SK-N-SH treated with all-trans-retinoic acid at 6 μM for 48 hours (cell line): ENCODE measurements at places on chromosomes 7 and 10.

GRCh38 chr10:44650691-44651661 lies 260.2 kb upstream of the TMEM72 start:
- no peak for ATAC-seq

DNA sequence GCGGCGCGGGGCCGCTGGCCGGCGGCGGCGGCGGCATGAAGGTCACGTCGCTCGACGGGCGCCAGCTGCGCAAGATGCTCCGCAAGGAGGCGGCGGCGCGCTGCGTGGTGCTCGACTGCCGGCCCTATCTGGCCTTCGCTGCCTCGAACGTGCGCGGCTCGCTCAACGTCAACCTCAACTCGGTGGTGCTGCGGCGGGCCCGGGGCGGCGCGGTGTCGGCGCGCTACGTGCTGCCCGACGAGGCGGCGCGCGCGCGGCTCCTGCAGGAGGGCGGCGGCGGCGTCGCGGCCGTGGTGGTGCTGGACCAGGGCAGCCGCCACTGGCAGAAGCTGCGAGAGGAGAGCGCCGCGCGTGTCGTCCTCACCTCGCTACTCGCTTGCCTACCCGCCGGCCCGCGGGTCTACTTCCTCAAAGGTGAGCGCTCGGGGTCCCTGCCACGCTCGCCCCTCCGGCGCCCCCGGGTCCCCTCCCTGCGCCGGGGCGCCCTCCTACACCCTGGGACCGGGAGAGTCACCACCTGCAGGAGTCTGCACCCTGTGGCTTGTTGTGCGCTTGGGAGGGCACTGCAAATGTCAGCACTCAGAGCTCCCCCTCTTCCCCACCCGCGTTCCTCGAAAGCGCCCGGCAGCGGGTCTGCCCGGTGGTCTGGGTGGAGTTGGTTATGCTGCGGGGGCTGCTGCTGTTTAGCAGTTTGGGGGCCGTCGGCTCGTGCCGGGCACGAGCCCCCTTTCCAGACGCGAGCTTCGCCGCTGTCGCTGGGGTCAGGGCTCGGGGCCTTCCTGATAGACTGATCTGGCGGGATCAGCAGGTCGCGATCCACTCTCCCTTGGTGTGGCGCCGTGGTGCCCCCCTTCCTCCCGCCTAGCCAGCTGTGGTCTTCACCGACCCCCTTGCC lies 627 bp downstream of the DUSP5 start:
- no peak for ATAC-seq

- ATAC-seq: no peak
Measured at GRCh38 chr7:333393-333764, 43.4 kb downstream of the FOXL3 start.

DNA sequence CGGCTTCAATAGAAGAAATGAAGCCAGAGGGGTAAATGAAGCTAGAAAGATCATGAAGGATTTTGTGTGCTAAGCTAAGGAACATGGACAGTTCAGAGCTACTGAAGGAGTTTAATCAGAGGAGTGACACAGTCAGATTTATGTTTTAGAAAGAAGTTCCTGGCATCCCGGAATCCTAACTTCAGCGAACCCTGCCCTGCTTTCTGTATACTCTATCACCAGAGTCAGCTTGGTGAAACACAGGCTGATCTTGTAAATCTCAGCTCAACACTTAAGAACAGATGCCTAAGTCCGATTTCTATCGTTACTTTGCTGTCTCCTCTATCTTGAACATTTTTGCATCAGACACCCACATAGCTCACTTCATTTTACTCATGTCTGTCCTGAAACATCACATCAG lies 9.1 kb downstream of the AHR start:
- ATAC-seq: no peak

DNA sequence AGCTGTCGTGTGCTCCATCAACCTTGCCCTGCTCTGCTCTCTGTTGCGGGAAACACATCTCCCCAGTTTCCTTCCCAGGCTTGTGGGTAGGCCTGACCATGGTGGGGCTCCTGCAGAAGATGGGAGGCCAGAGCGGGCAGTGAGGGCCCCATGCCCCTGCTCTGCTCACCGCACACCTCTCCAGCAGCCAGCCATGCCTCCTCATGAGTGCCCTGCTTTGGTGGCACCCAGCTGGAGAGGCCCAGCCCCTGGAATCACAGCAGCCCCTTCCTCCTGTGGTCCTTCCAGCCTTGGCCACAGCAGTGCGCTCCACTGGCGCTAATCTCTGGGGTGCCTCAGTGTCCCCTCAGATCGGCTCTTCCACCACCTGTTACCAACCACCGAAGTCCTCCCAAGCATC lies 4.2 kb upstream of the OPN4 start:
- no peak for ATAC-seq

GRCh38 chr7:150668472-150668911 lies 17.0 kb upstream of the GIMAP2 start:
- ATAC-seq: no peak

DNA sequence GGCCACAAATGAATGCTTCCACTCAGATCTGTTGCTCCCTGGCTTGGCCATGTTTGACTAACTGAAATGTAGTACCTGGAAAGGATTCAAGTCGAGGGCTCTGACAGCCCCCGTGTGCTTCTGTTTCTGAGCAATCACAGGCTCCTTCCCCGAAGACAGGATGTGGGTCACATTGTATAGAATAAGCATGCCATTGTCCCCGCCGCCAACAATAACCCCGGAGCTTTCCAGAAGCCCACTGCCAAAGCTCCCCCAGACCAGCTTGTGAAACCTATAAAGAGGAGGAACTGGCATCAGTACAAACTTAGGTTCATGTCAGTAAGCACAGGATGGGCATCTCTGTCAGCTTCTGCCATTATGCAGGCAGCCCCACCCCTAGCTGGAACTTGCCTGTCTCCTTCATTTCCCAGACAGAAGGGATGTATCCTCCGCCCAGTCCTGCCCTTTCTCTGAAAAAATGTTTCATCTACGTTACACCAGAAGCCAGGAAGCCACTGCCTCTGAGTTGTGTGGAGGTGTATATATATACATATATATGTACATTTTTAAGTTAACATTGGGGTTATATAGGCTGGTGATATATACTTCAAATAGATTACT lies 10.3 kb downstream of the SEC31B start:
- no peak for ATAC-seq

DNA sequence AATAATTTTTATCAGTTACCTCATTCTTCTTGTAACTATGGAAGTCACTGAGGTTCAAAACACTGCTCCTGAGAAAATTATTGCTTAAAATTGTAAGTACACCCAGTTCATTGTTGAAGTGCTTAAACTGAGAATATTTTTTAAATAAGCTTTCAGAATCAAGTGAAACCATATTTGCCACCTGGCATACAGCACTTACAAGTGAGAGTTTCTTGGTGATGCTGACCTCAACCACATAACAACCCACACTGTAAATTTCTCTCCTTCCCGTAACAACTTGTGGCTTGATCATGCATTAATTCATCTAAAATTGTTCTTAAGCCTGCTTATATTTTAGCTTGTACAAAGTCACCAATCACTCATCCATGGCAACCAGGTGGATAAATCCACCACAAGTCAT lies 34.0 kb downstream of the IMMP2L start:
- ATAC-seq: no peak

DNA sequence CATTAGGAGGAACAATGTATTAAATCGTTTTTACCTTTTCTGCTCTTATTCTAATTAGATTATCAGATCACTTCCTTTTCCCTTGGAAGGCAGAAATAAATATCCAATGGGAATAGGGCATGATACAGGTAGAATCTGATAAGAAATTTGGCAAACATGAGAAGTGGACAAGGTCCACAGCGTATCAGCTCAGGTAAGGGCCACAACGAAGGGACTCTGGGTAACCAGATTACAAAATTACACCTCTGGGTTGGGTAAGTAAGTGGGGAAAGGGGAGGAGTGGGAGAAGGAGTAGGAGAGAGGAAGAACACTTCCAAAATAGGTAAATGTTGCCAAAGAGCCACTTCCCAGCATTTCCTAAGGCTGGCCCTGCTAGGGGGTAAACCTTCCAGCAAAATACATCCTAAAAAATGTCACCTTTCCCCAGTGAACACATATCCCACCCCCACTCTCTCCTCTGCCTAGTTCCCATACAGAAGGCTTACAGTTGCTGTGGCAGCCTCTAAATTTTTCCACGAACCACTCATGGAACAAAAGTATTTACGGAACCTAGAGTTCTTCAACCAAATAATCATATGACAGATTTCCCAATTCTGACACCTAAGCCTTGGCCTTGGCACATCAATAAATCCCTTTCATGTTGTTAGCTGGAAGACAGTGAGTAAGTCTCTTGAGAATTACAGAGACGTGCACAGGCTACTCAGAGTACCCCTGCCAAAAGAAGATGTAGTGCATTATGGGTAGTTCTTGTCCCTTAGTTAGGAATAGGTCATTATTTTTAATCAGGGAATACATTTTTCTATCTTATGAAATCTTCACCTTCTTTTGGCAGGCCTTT lies 51.5 kb upstream of the DLX6 start:
- no peak for ATAC-seq

DNA sequence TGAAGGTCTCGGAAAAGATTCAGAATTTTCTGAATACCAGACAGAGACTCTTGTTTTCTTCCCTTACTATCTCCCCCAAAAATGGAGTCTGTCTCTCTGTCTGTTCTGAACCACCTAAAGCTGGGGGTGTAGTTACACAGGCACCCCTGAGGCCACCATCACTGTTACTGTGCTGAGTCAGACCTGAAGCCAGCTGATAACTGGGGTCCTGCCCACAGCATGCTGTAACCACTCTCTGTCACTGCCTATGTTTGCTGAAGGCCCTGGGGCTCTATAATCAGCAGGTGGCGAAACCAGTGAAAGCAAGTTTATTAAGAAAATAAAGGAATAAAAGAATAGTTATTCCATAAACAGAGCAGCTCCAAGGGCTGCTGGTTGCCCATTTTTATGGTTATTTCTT lies 575.2 kb upstream of the POT1 start:
- ATAC-seq: no peak

DNA sequence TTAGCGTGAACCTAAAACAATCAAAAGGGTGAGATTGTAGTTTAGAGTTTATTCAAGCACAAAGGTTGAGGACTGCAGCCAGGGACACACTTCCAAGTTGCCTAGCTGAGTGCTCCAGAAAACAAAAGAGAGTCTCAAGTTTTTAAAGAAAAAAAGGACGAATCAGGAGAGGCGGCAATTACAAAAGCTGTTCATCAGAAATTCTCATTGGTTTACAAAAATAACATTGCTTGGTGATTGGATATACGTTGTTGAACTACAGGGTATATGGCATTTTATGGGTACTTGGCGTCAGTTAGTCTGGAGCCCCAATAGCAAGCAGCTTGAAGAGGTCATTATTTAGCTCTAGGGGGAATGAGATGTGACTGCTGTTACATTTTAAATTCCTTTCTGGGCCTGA lies 11.5 kb downstream of the ZNF438 start:
- no peak for ATAC-seq

- ATAC-seq: no peak
Measured at GRCh38 chr7:98724591-98724990, 107.5 kb downstream of the NPTX2 start.

DNA sequence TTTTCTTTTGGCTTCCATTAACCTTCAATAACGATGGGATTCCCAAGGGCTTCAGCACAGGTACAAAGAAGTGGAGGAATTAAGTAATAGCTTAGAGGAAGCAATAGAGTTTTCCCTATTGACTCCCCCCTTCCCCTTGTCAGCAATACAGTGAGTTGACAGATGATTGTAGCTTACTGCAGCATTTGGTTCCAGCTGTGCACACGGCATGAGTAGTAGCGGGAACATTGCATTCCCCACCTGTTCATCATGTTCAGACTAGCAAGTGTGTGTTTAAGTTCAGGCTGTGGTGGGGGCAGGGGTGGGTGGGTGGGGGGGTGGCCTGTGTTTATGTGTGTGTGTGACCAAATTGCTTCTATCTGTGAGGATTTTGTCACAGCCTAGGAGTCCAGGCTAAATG lies 4.6 kb upstream of the ADRA2A start:
- ATAC-seq: no peak

- ATAC-seq: no peak
Measured at GRCh38 chr10:128062331-128062880, 63.8 kb downstream of the MKI67 start.

DNA sequence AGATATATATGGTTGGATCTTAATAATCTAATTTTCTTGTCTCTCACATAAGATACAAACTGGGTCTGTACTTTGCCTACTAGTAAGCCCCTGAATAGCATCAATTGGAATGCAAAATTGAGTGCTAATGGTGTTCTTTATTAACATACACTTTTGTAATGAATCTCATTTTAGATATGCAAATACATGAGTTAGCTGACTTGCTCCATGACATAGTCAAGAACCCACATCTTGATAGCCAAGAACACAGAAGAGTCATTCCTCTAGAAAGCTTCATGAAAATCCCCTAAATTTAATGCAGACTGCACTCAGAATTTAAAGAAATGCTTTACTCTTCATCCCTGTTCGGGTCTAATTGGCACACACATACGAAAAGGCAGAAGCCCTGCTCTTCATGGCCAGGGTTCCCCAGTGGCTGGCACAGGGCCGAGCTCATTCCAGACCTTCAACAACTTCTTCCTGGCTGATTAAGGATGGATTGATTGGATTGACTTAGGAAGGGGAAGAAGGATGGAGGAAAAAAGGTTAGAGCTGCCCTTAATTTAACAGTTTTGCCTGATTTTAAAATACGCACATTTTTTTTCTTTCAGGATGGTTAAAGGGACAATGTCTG lies 431.1 kb upstream of the KLF6 start:
- ATAC-seq: peak; percentile 48

DNA sequence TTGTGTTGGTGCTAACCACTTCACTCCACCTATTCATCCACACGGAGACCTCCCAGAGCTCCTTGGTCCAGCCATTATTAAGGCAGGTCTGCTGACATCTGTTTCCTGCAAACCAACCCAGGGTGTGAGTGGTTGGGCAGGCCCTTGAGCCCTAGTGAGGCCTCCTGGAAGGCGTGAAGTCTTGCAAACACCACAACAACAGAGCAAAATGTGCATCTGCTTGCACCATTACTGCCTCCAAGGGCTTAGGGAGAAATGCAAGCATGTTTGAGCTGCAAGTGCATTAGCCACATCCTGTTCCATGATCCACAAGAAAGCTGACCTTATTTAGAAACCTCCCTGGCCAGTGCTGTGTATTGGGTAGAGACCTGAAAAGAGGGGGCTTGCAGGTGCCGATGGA lies 325.5 kb downstream of the GRID1 start:
- no peak for ATAC-seq

GRCh38 chr10:124640538-124641231 lies 103.5 kb downstream of the FAM53B start:
- ATAC-seq: no peak

DNA sequence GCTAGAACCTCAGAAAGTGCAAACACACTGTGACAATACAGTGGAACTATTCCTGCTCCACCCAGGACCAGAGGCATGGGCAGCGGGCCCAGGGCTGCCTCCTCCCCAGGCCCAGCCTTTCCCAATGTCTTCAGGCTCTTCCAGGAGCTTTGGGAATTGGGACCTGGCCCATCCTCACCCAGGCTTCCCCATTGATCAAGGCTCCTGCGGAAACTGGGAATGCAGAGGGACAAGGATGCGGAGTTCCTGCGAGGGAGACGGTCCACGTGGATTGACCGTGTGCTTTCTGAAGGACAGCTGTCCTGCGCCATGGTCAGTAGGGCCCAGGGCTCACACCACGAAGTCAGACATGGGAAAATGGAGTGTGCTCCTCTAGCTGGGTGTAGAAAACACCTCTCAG lies 56.6 kb downstream of the CSGALNACT2 start:
- no peak for ATAC-seq
